Activated CD4-positive, alpha-beta memory T cell treated with anti-CD3 and anti-CD28 coated beads, Interleukin-2, amount 10 ng/mL, durations not matched to agents 7 days and 5 days (primary cell): ENCODE measurements at places on chromosomes 12 and 14.
A peak's percentile ranks its signal among the peaks of the same experiment; 100 is the strongest.

GRCh38 chr14:89498878-89499277 is 81.8 kb upstream of the FOXN3 start:
- peaks cover 13% of the 10 kb centered on the region for H3K36me3 ChIP-seq
- no peak overlapping the region for H3K27ac ChIP-seq
- H3K4me1 ChIP-seq, result peaks cover 12% of the 10 kb centered on the region
- no peak for DNase-seq
- H3K27me3 ChIP-seq, result no peaks in the 10 kb centered on the region

DNA sequence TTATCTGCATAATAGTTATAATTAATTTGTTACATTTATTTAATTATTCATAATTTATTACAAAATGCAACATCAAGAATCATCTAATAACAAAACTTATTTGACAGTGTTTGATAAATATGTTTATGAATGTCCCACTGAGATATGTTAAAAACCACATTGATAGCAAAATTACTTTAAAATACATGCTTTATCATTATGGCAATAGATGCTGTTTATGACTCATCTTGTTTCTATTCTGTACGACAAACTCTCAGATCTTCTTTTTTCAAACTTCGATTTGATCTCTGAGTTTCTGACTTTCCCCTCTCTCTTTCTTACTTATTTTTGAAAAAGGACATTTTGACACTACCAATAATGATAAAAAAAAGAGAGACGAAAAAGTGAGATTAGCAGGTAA is 56.8 kb upstream of the LRRK2 start:
- H3K36me3 ChIP-seq, result peaks cover 2% of the 10 kb centered on the region
- H3K27ac ChIP-seq, result no peak overlapping the region
- peaks cover 16% of the 10 kb centered on the region for H3K27me3 ChIP-seq
- no peak overlapping the region for H3K4me3 ChIP-seq
- DNase-seq, result no peak

DNA sequence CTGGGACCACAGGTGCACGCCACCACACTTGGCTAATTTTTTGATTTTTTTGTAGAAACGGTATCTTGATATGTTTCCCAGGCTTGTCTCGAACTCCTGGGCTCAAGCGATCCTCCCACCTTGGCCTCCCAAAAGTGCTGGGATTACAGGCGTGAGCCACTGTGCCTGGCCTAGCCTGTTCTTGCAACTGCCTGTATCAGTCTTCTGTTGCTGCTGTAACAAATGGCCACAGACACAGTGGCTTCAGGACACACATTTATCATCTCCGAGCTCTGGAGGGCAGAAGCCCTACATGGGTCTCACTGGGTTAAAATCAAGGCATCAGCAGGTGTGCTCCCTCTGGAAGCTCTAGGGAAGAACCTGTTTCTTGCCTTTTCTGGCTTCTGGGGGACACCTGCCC is 79.9 kb upstream of the NCOR2 start:
- H3K4me1 ChIP-seq, result no peaks in the 10 kb centered on the region
- DNase-seq, result no peak
- H3K36me3 ChIP-seq, result peaks cover 2% of the 10 kb centered on the region
- H3K27me3 ChIP-seq, result peaks cover 25% of the 10 kb centered on the region
- no peak overlapping the region for H3K4me3 ChIP-seq

DNA sequence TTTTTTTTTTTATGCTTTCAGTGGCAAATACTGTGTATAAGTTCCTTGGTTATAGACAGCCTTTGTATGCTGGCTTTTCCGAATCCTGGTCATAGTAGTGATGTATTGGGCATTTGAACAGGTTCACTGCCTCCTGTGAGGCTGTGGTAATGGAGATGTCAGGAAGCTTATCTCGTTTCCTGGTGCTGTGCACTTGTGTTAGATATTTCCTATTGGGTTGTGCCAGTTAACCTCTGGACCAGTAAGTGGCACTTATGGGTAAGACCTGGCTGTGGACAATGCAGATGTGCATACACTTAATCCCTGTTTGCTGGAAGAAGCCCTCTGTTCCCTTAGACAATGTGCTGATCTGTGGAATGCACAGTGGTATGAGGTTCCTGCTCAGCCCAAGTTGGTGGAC is 135.4 kb upstream of the KITLG start:
- no peaks in the 10 kb centered on the region for H3K27me3 ChIP-seq
- no peak for DNase-seq
- H3K27ac ChIP-seq, result no peak overlapping the region
- no peaks in the 10 kb centered on the region for H3K4me1 ChIP-seq

GRCh38 chr12:51388846-51389245 is 2.4 kb downstream of the GALNT6 start:
- DNase-seq, result no peak
- no peak overlapping the region for H3K27ac ChIP-seq
- peaks cover 10% of the 10 kb centered on the region for H3K36me3 ChIP-seq

DNA sequence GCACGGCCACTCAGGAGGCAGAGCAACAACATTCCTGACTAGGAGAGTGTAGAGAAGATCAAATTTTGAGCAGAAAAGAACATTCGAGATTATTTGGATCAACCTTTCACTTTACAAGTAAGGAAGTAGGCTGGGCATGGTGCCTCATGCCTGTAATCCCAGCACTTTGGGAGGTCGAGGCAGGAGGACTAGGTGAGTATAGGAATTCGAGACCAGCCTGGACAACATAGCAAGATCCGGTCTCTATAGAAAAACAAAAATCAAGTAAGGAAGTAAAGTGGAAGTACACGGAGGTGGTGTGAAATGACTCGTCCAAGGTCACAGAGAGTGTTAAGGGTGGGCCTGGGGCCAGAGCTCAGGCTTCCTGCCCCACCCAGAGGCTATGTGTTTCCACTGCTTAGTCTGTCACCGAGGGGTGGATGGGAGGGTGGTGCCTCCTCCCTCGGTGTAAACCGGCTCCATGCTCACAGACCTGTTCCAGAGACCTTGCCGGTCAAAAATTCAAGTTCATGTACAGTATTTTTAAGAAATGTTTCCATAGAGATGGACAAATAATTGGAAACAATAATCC is 51.9 kb downstream of the MAP1LC3B2 start:
- no peak overlapping the region for H3K27ac ChIP-seq
- H3K4me1 ChIP-seq, result peaks cover 9% of the 10 kb centered on the region
- peak; percentile 24 for DNase-seq
- no peak overlapping the region for H3K4me3 ChIP-seq

- no peaks in the 10 kb centered on the region for H3K27me3 ChIP-seq
- no peak for DNase-seq
- H3K27ac ChIP-seq, result no peak overlapping the region
- peaks cover 24% of the 10 kb centered on the region for H3K4me1 ChIP-seq
- H3K36me3 ChIP-seq, result peaks cover 76% of the 10 kb centered on the region
Measured at GRCh38 chr12:12823300-12823699, 10.2 kb downstream of the DDX47 start.

DNA sequence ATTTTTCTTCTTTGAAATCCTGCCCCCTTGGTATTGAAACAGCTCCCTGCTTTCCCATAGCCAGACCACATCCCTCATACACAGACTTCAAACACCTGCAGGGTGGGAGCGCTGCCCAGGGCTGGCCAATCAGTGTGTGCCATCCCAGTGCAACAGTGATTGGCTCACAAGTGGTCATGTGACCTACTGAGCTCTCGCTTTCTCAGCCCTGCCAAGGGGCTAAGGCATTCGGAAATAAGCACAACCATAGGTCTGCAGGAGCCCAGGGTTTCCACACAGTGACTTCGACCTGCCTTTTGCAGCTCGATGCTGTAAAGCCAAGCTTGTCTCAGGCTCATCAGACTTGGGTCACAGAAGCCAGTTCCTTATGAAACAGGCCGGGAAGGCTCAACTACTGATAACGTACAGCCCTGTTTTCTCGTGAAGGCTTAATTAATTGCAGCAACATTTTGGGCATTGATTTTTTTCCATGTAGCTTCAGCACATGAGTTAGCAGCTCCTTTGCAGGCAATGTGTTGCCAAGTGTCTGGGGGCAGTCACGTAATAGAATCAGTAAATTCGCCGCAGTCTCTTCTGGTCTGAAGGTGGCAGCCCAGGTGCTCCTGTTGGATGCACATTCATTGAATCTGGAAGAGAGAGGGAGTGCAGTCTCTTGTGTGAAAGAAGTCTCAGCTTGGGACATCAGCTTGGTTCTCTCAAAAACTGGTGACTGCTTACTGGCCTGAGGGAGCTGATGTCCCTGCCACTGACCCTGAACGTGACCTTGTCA is 1091.8 kb downstream of the AACS start:
- H3K4me1 ChIP-seq, result no peaks in the 10 kb centered on the region
- H3K36me3 ChIP-seq, result no peaks in the 10 kb centered on the region
- DNase-seq, result no peak
- no peak overlapping the region for H3K4me3 ChIP-seq
- H3K27me3 ChIP-seq, result no peaks in the 10 kb centered on the region

DNA sequence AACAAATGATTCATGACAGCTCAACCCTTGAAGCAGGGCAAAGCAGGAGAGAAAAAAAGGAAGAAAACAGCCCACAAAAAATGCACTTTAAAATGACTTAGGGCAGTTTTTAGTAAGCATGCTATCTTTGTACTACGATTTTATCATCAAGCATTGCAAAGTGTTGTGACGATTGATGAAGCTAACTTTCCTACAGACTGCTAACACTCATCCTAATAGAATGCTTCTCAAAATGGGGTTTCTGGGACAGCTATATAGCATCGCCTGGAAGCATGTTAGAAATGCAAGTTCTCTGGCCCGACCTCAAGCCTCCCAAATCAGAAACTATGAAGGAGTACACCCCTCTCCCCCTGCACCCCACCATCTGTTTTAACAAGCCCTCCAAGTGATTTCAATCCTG is 256.4 kb downstream of the SSPN start:
- DNase-seq, result no peak
- peaks cover 29% of the 10 kb centered on the region for H3K4me1 ChIP-seq
- H3K36me3 ChIP-seq, result peaks cover 10% of the 10 kb centered on the region

DNA sequence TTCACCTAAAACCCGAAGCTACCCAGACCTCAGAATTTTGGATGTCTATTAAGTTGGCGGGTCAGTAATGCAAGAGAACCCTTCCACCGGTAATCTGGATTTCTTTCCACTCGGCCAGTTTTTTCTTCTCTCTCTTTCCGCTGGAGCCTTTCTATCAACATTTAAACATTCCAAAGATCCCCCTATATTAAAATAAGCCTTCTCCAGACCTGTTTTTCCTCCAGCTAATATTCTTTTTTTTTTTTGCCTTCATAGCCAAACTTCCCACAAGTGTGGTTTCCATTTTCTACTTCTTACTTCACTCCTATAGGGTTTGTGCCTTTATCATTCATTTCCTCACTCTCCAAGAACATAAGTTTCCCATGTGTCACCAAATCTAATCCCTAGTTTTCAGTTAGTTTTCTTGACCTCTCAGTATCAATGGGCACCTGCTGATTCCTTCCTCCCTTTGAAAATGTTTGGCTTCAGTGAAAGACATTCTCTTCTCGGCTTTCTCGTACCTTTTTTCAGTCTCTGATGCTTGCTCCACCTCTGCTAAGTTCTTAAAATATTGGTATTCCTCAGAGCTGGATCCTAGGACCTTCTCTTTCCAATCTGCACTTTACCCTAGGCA is 583 bp upstream of the SDR39U1 start:
- H3K4me1 ChIP-seq, result peaks cover 48% of the 10 kb centered on the region
- DNase-seq, result no peak
- H3K4me3 ChIP-seq, result peak overlapping the region; percentile 92
- no peaks in the 10 kb centered on the region for H3K27me3 ChIP-seq

GRCh38 chr12:1065629-1066028 is 74.6 kb downstream of the ERC1 start:
- no peak overlapping the region for H3K27ac ChIP-seq
- DNase-seq, result no peak
- peaks cover 1% of the 10 kb centered on the region for H3K4me1 ChIP-seq

DNA sequence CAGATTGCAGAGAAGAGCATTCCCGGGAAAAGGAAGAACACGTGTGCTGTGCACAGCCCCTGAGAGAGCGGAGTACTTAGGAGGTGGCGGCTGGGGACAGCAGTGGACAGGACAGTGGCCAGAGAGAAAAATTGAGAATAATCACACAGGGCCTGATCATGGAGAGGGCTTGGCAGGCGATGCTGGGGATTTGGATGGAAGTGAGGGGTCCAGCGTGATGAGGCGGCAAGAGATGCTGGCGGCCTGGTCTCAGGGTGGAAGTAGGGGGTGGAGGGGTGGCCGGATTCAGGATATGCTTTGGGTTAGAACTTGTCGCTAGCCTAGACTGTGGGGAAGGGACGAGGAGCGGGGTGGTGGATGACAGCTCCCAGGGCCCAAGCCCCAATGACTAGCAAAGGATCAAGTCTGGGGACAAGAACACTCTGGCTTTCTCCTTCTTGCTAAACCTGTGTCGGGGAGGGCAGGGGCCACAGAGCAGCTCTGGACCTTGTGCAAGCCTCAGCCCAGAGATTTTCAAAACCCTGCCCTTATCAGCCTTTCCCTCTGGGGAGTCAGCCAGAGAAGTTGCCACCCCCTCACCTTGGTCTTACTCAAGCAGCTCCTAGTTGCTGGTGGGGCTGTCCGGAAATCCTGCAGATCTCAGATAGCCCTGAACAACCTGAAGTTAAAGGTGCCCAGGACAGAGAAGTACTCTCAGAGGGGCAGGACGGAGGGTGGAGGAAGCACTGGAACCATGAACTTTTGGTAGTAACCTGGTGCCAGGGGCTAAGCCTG is 1.3 kb downstream of the HVCN1 start:
- H3K27me3 ChIP-seq, result peaks cover 8% of the 10 kb centered on the region
- H3K4me1 ChIP-seq, result peaks cover 35% of the 10 kb centered on the region
- H3K36me3 ChIP-seq, result peaks cover 3% of the 10 kb centered on the region
- H3K27ac ChIP-seq, result peak overlapping the region; percentile 17
- H3K4me3 ChIP-seq, result peak overlapping the region; percentile 76

GRCh38 chr12:29743801-29744200 is 39.9 kb downstream of the TMTC1 start:
- H3K4me1 ChIP-seq, result no peaks in the 10 kb centered on the region
- no peak for DNase-seq
- H3K4me3 ChIP-seq, result no peak overlapping the region
- H3K27ac ChIP-seq, result no peak overlapping the region

- peak overlapping the region; percentile 72 for H3K27ac ChIP-seq
- peaks cover 36% of the 10 kb centered on the region for H3K4me1 ChIP-seq
- peak overlapping the region; percentile 60 for H3K4me3 ChIP-seq
- peak; percentile 63 for DNase-seq
Measured at GRCh38 chr12:1811281-1811947, 9.0 kb upstream of the LRTM2 start.

- DNase-seq, result no peak
- H3K27ac ChIP-seq, result no peak overlapping the region
- H3K4me3 ChIP-seq, result no peak overlapping the region
- H3K36me3 ChIP-seq, result no peaks in the 10 kb centered on the region
- H3K27me3 ChIP-seq, result peaks cover 5% of the 10 kb centered on the region
Measured at GRCh38 chr14:99348816-99349614, 77.0 kb upstream of the BCL11B start.

DNA sequence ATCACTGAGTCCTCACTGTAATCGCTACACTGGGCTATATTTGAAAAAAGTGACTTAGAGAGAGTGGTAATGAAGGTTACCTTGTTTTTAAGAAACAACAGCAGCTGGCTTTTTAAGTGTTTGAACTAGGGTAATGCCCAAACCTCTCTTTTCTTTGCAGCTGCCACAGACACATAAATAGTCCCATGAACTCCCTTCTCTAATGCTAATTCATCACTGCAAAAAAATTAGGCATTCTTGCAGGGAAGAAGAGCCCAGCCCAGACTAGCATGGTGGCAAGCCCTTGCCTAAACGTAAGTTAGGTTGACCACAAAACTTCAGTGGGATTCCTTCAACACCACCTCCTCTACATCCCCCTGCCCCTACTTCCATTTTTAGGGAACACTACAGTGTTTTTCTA is 17.9 kb upstream of the MED6 start:
- no peaks in the 10 kb centered on the region for H3K4me1 ChIP-seq
- H3K4me3 ChIP-seq, result no peak overlapping the region
- H3K36me3 ChIP-seq, result no peaks in the 10 kb centered on the region
- H3K27ac ChIP-seq, result no peak overlapping the region
- peaks cover 12% of the 10 kb centered on the region for H3K27me3 ChIP-seq

GRCh38 chr12:89959179-89959578 is 250.5 kb upstream of the ATP2B1 start:
- peaks cover 10% of the 10 kb centered on the region for H3K4me1 ChIP-seq
- no peak overlapping the region for H3K27ac ChIP-seq
- no peaks in the 10 kb centered on the region for H3K27me3 ChIP-seq
- no peak for DNase-seq
